ENCODE measurements at places on chromosomes 16 and 17. TPM values are rescaled to one million over a fixed set of nuclear protein-coding genes. Genes with fewer than 3 reads are reported as not detected.

DNA sequence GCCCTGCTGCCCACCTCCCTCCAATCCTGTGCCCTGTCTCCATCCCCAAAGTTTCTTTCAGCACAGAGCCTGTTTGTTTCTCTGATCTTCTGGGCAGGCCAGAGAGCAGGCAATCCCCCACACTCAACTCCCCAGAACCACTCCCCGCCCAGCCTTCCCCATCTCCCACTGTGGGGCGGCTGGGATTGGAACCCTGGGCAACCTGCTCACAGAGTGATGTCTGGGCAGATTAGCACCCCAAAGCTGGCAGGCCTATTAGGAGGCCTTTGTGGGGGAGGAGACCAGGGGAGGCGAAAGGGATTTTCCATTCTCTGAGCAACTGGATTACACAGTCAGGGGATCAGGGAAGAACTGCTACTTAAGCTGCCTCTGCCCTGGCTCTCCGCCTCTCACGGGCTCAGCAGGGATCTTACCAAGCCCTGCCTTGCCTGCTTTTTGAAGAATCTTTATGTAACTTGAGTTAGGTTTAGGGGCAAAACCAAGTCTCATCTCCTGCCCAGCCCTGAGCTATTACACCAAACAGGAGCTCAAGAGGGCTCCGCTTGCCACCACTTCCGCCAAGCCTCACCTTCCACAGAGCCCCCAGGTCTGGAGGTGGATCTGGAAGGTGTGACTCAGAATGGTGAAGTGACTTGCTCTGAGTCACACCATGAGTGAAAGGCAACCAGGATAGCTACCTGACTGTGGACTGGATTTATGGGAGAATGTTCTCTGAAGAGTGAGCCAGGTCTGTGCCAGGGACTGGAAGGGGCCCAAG lies 16.0 kb upstream of the LHX1 start:
- no peak for DNase-seq

DNA sequence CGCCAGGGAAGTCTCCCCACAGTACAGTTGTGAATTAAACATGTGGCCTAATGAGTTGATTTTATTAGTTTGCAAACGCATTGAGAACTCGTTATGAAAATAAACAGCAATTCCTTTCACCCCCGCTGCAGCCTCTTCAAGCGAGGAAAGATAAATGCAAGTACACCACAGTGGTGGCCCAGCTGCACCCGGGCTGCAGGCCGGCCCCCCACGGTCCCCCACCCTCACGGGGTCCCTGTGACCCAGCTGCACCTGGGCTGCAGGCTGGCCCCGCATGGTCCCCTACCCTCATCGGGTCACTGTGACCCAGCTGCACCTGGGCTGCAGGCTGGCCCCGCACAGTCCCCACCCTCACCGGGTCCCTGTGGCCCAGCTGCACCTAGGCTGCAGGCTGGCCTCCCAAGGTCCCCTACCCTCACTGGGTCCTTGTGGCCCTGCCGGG lies 32.2 kb downstream of the SDK2 start:
- no peak for DNase-seq

DNA sequence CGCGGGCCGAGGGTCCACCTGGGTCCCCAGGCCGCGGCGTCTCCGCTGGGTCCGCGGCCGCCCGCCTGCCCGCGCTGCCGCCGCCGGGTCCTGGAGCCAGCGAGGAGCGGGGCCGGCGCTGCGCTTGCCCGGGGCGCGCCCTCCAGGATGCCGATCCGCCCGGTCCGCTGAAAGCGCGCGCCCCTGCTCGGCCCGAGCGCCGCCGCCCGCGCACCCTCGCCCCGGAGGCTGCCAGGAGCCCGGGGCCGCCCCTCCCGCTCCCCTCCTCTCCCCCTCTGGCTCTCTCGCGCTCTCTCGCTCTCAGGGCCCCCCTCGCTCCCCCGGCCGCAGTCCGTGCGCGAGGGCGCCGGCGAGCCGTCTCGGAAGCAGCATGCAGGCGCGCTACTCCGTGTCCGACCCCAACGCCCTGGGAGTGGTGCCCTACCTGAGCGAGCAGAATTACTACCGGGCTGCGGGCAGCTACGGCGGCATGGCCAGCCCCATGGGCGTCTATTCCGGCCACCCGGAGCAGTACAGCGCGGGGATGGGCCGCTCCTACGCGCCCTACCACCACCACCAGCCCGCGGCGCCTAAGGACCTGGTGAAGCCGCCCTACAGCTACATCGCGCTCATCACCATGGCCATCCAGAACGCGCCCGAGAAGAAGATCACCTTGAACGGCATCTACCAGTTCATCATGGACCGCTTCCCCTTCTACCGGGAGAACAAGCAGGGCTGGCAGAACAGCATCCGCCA lies 504 bp downstream of the FOXC2 start:
- no peak for DNase-seq

DNA sequence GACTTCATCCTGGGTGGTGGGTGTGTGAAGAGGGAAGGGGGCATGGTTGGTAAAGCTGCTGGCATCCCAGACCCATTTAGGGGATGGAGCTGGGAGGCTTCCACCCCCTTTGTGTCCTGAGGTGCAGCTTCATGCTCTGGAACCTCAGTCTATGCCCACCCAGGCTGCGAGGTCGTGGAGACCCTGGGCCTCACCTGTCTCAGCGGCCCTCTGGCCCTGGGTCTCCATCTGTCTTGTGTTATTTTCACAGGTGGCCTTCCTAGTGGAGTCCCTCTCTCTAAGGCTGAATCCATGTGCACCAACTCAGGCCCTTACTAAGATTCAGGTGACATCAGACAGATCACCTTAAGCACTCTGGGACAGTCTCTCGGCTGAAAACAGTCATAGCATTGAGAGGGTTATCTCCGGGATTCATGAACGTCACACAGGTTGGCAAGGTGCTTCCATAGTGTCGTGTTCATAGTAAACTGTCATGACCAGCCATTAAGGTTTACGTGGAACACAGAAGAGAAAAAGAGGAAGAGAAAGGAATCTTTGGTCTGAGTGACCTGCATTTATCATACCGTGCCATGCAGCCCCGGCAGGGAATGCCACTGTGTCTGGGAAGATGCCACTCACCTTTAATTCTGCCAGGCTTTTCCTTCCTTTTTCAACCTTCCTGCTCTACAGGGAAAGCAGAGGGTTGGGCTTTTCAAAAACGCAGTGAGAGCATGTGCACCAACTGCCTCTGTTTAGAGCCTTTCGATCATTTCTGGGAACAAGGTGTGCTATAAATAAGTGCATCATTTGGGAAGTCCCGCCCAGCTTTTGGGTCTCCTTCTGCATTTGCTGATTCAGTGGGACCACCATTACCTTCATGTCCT lies 4.5 kb upstream of the FOXL1 start:
- DNase-seq, result no peak

DNA sequence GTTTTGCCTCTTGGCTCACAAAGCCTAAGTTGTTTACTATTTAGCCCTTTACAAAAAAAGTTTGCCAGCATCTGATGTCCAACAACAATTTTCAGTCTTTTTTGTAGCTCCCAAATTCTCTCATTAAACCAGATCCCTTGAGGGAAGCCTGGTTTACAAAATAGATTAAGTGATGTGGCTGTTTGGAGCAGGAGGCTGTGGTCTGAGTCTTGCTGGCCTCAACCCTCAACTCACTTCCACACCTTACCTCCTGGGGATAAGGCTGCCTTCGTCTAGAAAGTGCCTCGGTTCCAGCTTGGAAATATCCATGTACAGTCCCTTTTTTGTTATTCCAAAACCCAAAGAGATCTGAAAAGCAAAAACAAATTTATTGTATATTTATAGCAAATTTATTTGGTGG lies 138.4 kb downstream of the WWOX start:
- DNase-seq, result no peak

DNA sequence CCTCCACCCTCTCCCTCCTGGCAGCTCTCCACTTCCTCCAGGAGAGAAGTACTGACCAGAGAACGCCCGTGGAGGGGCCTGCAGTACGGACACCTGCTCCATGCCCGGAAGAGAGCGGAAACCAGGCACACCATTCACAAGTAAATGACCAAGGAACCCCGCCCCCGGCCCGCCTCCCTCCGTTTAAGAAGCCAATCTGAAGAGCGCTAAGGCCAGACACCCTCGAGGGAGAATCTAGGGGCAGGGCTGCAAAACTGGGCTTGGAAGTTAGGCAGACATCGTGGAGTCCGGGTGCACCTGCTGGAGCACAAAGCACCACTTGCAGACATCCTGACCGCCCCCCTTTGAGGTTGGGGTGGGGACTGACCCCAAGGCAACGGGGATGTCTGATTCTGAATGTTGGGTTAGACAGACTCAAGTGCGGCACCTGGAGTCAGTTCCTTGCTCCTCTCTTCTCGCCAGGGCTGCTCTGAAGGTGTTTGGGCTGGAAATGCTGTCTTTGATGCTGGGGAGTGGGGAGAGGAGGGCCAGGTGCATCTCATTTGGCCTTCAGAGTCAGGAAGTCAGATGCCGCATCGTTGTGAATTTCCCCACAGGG lies 964 bp upstream of the FAAP100 start:
- DNase-seq, result peak; percentile 77

DNA sequence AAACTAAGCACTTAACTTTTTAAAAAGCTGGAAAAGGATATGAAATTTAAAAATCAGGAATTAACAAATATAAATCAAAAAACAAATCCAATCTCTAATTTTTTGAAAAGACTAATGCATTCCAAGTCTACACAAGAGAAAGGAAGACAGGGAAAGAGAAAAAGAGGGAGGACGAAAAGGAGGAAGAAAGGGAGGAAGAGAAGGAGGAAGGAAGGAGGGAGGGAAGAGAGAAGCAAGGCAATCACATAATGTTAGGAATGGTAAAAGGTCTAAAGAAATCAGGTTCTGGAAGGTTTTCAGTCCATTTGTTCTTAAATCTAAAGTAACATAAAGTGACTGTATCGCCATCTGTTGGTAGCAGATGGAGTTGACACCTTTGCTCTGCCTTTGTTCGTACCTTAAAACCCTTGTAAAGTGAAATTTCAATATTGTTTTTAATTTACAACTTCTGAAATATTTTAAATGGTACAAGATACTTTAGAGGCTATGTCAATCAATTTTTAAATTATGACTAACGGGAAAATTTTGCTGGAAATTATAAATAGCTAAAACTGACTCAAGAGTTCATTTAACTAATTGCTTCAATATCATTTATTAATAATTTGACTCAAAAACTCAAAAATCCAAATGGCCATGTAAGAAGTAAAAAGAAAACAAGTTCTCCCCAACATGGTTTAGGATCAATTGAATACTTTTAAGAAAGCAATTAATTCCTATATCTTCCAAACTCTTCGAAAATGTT lies 20.4 kb upstream of the CDYL2 start:
- DNase-seq, result peak; percentile 32

DNA sequence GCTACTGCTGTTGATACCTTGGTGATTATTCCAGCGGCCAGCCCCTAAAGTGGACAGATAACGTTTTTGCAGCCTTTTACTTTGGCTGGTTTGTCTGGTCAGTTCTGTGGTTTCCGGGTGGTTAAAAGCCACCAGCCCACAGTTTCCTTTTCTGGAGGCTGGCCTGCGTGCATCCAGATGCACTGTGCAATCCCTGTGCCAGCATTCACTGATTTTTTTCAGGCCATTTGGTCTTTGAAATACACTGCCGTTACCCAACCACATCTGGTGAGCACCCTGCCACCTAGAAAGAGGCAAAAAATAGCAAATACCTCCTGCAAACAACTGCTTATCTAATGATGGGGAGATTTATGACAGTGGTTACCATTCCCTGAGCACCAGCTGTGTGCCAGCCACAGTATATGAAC lies 797 bp downstream of the NUDT7 start:
- no peak for DNase-seq

DNA sequence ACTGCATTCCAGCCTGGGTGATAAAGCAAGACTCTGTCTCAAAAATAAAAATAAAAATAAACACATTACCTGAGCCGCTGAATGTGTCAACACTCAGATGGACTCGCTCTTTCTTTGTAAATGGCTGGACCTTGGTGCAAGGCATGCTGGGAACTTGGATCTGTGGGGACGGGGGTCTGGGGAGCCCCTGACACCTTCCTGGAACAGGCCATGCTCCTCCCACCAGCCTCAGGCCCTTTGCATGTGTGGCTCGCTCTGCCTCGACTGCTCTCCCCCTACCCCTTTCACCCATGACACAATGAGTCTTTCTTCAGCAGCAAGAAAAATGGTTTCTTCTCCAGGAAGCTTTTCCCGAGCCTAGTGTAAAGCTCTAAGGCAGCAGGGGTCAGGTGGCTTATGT lies 94.0 kb upstream of the CDH5 start:
- DNase-seq, result no peak

- no peak for DNase-seq
Observed at GRCh38 chr17:59356543-59357218, 25.2 kb downstream of the YPEL2 start.

GRCh38 chr17:48752399-48753288 lies 24.1 kb upstream of the HOXB13 start:
- no peak for DNase-seq

DNA sequence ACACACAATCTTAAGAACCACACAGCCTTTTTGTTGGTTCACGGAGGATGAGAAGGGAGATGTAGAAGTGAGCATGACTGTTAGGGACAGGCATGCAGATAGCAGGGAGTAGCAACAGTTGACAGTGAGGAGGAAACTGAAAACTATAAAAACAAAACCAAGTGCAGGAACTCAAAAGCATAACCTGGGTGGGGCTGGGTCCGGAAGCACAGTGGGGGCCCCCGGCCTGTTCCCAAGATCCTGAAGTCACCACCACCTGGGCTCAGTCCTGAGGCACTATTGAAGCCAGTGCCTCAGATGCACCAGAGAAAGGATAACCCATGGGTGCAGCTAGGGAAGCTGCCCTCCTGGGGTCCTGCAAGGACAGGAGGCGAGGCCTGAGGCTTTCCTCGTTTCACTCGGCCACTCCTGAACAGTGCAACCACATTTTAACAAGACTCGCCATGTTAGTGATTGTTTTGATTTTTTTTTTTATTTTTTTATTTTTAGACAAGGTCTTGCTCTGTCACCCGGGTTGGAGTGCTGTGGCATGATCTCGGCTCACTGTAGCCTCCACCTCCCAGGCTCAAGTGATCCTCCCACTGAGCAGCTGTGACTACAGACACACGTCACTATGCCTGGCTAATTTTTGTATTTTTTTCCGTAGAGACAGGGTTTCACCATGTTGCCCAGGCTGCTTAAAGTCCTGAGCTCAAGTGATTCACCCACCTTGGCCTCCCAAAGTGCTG lies 27.7 kb upstream of the CBX4 start:
- no peak for DNase-seq

GRCh38 chr16:24088767-24089166 lies 167.4 kb upstream of the CACNG3 start:
- DNase-seq, result no peak

- no peak for DNase-seq
Observed at GRCh38 chr16:49498666-49499413, 125.2 kb downstream of the C16orf78 start.

DNA sequence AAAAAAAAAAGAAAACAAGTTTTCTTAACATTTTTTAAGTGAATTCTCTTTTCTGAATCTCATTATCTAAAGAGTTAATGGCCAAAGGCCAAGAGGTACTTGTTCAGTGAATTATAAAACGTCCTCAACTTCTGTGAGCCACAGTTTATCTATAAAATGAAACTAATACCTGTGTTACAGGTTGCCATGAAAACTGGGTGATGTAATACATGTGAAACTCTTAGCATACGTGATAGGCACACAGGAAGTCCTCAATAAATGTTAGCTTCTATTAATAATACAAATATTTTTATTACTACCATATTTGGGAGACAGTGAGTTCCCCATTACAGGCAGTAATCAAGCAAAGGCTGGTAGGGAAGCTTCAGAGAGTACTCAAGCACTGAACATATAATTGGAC lies 13.5 kb upstream of the INPP5K start:
- DNase-seq, result no peak

The CCL17 gene
- not detected for total RNA-seq

The CNGB1 gene
- total RNA-seq, result not detected

The CRAMP1 gene
- total RNA-seq, result 33.8 TPM

The CLDN7 gene
- total RNA-seq, result 0.39 TPM

The ANKS4B gene
- total RNA-seq, result not detected
